ENCODE measurements at places on chromosomes 6 and 20.
A peak's percentile ranks its signal among the peaks of the same experiment; 100 is the strongest.

- no peak for DNase-seq
These were observed 23.8 kb upstream of the NXT1 start for GRCh38 chr20:23326774-23327173.

GRCh38 chr6:30926644-30927043 is 5.3 kb downstream of the SFTA2 start:
- DNase-seq = no peak

- DNase-seq = no peak
These were observed 107.0 kb downstream of the HIVEP1 start for GRCh38 chr6:12119085-12119588.

- DNase-seq = no peak
These were observed 138.5 kb downstream of the MRPL14 start for GRCh38 chr6:43988801-43989200.

- no peak for DNase-seq
These were observed 234.5 kb downstream of the LRFN2 start for GRCh38 chr6:40352527-40353170.

DNA sequence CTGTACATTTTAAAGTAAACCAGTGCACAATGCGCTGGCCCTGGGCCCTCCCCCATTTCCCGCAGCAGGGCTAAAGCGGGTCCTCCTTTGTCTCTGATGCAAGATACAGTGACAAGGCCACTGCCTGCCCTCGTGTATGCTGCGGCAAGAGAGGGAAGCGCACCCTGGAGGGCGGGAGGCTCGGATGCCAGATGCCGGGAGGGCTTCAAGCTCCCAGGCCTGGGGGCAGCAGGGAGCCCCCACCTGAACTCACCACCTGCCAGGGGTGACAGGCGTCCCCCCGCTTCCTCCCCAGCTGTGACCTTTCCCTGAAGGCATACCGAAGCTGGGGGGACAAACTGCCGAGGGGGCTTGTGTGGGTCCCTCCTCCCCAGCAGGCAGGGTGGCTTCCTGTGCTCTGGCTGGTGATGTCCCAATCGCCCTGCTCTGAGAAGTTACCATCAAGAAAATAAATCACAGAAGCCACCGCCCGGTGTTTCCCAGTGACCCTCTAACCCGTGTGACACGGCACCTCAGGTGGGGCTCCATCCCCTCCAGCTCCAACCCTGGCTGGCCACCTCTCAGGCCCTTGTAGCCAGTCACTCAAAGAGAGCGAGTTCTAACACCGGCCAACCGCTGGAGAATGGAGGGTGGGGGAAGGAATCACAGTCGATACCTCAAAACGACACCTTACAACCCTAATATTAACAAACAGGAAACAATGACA is 203.3 kb downstream of the PREX1 start:
- DNase-seq = no peak

GRCh38 chr6:159174263-159174969 is 5.2 kb downstream of the FNDC1 start:
- DNase-seq = peak; percentile 80

Measured in head of caudate nucleus (tissue), 42 donors.